NCI-H187 treated with DMSO at 0.1 percent for 48 hours (cell line): ENCODE measurements at places on chromosomes 6 and 20.

- no peak for DNase-seq
Measured at GRCh38 chr6:87756858-87757257, 54.8 kb upstream of the AKIRIN2 start.

- DNase-seq, result no peak
Measured at GRCh38 chr6:91266156-91266555, 679.3 kb upstream of the MAP3K7 start.

GRCh38 chr6:48290595-48290994, 179.6 kb upstream of the PTCHD4 start:
- no peak for DNase-seq

GRCh38 chr6:146434732-146435390, 108.8 kb upstream of the RAB32 start:
- no peak for DNase-seq

GRCh38 chr6:92962846-92963245, 456.5 kb downstream of the EPHA7 start:
- no peak for DNase-seq

DNA sequence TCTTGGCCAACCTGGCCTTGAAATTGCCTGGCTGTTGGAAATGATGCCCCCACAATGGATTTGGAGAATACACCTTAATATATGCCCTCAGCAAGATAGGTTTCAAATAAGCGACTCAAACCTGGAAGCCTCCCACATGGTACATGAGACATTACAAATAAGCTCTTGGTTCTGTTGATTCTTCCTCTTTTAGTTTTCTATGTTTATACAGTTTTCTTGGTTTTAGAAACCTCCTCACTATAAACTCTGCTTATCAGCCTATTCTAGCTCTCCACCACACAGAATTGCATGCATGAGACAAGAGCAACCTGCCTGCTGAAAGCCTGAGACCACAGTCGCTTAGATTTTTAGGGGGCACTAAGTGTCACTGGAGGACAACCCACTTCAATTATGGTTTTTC, 108.8 kb upstream of the PREP start:
- no peak for DNase-seq

DNA sequence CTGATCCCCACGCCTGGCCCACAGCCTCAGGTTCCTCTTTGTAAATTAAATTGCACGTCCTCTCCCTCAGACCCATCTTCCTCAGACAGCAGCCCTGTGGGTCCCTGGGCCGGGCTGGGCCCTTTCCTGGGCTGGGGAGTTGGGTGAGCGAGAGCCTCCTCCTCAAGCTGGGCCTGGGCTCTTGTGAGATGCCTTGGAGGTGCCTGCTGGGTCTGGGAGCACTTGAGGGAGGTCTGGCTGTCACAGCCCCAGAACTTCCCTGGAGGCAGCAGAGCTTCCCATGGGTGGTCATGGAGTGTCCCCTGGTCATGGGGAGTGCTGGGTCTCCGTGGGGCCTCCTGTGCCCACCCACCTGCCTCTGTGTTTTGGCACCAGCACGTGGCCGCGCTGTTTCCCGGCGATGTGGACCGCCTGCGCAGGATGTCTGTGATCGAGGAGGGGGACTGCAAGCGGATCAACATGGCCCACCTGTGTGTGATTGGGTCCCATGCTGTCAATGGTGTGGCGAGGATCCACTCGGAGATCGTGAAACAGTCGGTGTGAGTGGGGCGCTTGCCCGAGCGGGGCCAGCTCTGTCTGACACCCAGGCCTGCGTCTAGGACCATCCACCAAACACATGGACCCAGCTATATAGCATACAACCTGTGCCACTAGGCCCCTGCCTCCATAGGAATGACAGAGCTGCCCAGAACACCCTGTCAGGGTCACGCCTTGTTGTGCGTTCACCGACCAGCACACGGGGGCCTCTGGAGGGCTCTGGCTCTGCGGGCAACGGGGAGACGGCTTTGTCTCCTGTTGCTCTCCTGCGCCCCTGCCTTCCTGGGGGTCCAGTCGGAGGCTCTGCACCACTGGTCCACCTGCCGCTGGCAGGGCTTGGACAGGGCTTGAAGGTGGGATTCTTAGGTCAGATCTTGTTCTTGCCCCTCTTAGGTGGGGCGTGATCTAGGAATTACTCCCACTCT, 33.0 kb downstream of the PYGB start:
- no peak for DNase-seq

- no peak for DNase-seq
Measured at GRCh38 chr6:55825402-55826051, 49.9 kb downstream of the BMP5 start.

DNA sequence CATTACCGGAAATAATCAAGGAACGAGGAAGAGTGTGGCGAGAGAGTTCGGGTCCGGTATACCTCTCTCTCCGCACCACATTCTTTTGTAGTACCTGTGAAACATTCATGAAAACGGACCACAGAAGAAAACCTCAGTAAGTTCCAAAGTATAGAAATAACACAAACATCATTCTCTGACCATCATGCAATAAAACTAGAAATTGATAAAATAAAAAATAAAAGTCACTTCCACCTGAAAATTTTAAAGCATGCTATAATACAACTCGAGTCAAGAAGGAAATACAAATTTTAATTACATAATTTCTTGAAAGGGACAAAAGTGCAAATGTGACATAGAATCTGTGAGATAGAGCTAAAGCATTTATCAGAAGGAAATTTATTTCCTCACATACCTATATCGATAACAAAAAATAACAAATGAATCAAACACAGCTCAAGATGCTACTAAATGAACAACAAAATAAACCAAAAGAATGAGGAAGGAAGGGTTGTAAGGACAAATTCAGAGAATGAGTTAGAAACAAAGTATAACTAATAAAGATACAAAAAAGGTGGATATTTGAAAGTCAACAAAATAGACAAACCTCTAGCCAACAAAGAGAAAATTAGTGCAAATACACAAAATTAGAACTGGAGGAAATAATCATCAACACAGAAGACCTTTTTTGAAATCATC, 84.2 kb downstream of the TRIM27 start:
- DNase-seq, result no peak

DNA sequence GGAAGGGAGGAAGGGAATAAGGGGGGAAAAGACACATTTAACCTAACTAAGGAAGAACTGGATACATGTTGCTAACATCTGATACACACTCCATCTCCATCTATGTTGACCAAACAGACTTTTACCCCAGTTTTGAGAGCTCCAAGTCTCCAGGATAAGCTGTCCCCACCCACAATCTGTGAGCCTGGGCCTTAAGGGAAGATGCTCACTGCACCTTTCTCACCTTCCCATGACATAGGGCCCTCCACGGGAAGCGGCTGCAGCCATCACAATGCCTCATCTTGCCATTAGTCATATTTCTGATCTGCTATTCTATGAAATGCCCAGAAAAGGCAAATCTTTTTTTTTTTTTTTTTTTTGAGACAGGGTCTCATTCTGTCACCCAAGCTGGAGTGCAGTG, 126.6 kb upstream of the SALL4 start:
- DNase-seq, result no peak

DNA sequence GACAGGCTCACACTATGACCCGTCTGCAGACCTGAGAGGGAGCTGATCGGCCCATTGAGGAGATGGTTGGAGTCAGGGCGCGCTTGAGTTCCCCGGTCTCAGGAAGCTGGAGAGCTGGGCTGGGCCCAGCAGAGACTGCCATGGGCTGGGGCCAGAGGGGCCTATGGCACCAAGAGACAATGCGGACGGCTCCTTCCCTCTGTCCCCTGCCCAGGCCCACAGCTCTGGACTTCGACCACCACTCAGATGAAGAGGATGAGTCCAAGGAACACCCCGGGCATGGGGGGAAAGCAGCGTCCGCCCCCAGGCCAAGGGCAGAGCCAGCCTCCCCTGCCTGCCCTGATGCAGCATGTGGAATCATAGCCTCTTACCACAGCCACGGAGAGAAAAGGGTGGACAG, 40.2 kb upstream of the PHACTR3 start:
- DNase-seq, result no peak

DNA sequence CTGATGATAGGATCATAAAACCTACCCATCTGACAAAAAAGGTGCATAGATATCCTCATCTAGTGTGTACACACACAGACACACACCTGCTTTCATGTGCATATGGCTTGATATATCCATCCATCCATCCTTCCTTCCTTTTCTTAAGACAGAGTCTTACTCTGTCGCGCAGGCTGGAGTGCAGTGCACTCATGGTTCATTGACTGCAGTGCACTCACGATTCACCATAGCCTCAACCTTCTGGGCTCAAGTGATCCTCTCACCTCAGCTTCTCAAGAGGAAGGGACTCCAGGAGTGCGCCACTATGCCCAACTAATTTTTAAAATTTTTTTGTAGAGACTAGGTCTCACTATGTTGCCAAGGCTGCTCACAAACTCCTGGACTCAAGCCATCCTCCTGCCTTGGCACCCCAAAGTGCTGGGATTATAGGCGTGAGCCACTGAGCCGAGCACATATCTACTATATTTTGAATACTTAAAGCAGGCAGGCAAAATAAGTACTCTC, 27.1 kb downstream of the ADNP start:
- DNase-seq, result no peak

- DNase-seq, result no peak
Measured at GRCh38 chr6:22237526-22237925, 59.3 kb downstream of the PRL start.

- peak; percentile 40 for DNase-seq
Measured at GRCh38 chr6:144104898-144105487, 9.6 kb upstream of the SF3B5 start.

- DNase-seq, result no peak
Measured at GRCh38 chr20:822651-823573, 10.6 kb upstream of the FAM110A start.

- no peak for DNase-seq
Measured at GRCh38 chr20:60627751-60628565, 624.1 kb upstream of the CDH4 start.

DNA sequence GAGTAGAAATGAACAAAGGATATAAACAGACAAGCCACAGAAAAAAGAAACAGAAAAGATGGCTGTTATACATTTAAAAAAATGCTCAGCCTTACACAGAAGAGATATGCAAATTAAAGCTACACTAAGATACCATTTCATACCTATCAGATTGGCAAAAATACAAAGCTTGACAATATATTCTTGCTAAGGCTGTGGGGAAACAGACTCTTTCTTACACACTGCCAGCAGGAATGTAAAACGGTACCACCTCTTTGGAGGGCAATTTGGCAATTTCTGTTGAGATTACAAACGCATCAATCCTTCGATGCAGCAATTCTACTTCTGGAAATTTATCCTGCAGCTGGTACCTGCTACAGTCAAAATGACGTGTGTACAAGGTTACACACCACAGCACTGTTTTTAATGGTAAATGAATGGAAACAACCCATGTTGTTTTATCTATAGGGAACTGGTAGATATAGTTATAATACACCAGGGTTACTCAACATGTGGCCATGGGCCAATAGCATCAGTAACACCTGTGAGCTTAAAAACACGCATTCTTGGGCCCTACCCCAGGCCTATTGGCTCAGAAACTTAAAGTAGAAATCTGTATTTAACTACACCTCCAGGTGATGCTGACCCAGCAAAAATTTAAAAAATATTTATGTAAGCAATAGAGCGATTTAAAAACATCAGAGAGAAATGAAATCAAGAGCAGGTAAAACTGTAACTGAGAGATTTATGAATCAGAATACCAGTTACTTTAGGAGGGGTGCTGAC, 53.3 kb downstream of the TRAM2 start:
- DNase-seq, result no peak
